ENCODE measurements at places on chromosomes 1 and 21. TPM values are rescaled to one million over a fixed set of nuclear protein-coding genes. Genes with fewer than 3 reads are reported as not detected.

The TMEM54 gene
- total RNA-seq: 36.1 TPM

- no peak for DNase-seq
Measured at GRCh38 chr1:31531177-31531999, 44.9 kb upstream of the TINAGL1 start.

DNA sequence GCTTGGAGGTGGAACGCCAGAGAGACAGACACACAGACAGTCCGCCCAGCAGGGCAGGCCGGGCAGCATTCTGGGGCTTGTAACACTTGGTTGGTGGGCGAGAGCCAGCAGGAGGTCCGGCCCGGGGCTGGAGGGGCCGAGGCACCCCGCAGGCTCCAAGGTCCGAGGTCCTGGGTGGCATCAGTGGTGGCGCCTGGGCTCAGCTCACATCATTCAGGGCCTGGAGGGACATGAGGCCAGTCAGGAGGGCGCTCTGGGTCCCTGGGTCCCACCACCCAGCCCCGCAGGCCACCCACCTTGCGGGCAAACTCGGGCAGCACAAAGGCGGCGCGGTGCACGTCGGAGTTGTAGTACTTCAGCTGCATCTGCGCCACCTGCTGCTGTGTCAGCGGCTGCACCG is 5.2 kb downstream of the SRM start:
- DNase-seq: no peak

The FAM177B gene
- not detected for total RNA-seq

DNA sequence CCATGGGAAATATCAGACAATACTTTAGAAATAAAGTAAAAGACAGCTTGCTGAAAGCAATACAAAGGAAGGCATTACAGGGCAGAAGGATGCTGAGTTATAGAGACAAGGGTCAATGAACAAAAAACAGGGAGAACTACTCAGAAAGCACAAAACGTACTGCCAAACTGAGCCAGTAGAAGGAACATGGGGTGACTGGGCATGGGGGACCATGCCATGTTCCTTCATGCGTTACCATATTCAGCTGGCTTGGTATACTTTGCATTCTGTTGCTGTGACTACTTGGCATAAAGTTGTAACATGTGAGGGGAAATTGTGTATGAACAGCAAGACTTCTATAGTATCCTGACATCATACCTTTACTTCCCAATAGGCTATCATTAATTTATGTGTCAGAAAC is 358.6 kb upstream of the LYPLAL1 start:
- DNase-seq: no peak

- DNase-seq: peak; percentile 52
Measured at GRCh38 chr1:43271186-43272118, 1.7 kb downstream of the TMEM125 start.

The TFAP2E gene
- total RNA-seq: 6.4 TPM

The CPLANE2 gene
- total RNA-seq: 1.2 TPM

DNA sequence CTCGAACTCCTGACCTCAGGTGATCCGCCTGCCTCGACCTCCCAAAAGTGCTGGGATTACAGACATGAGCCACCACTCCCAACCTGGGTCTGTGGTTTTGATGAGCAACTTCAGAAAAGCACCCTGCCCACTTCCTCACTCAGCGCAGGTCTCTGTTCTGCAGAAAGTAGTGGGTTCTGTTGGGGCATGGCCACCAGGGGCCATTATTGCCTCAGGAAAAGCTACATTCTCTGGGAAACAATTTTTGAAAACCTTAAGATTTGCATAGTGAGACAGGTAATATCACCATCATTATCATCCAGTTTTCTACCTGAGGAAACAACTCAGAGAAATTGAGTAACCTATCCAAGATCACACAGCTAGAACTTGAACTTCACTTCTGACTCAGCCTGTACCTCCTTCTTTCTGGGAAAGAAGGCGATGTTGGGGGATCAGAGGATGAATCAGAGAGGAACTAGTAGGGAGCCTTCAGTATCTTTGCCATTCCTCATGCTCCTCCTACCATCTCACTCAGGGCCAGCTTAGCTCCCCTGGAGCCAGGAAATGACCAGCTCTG is 7.1 kb upstream of the NES start:
- DNase-seq: no peak

GRCh38 chr1:23273450-23274133 is 56.3 kb upstream of the HTR1D start:
- DNase-seq: no peak

DNA sequence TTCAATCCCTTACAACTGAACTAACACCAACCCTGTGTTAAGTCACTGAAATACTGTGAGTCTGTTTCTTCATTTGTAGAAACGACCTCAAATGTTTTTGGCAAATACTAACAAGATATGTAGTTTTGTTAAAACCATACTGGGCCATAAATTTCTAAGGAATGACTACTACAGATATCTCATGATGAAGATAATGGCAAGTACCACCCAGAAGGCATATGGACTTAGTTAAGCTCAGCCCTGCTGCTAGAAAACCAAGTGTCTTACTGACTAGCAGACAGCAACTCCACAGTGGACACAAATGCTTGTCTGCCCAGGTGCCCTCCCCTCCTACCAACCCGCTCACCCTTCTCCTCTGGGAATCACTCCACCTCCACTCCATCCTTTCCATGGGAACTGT is 44.5 kb upstream of the BMP8B start:
- DNase-seq: no peak

The TTC4 gene
- total RNA-seq: 12.8 TPM

DNA sequence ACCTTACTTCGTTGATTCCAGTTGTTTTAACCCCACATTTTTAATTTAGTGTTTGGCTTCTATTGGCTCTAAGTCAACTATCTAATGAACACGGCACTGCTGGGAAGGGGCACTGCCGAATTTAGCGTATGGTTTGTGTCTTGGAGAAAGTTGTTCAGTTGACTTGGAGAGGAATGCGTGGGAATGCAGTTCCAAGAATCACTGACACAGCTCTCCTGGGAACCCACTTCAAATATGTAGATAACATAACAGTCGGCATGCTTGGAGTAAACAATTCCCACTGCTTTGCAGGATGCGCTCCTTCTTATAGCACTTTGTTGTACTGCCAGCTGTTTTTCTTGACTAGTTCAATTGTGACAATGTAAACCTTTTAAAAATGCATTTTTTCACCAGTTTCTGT is 104.3 kb downstream of the RYR2 start:
- DNase-seq: no peak

GRCh38 chr1:85378534-85378933 is 86.4 kb downstream of the DDAH1 start:
- DNase-seq: no peak

The ESPN gene
- total RNA-seq: 77.1 TPM

GRCh38 chr1:47608296-47608875 is 170.5 kb downstream of the FOXD2 start:
- peak; percentile 77 for DNase-seq

GRCh38 chr1:154467434-154468102 is 34.5 kb upstream of the TDRD10 start:
- DNase-seq: no peak

The TMEM125 gene
- total RNA-seq: 1.2 TPM

The SMIM34 gene
- not detected for total RNA-seq

- DNase-seq: no peak
Measured at GRCh38 chr1:37094302-37094701, 60.0 kb upstream of the GRIK3 start.

- DNase-seq: no peak
Measured at GRCh38 chr1:82441402-82441801, 640.7 kb downstream of the ADGRL2 start.

- no peak for DNase-seq
Measured at GRCh38 chr1:24743404-24744211, 1.6 kb upstream of the CLIC4 start.

The FMO4 gene
- 0.98 TPM for total RNA-seq

The RNASEL gene
- 5.4 TPM for total RNA-seq

DNA sequence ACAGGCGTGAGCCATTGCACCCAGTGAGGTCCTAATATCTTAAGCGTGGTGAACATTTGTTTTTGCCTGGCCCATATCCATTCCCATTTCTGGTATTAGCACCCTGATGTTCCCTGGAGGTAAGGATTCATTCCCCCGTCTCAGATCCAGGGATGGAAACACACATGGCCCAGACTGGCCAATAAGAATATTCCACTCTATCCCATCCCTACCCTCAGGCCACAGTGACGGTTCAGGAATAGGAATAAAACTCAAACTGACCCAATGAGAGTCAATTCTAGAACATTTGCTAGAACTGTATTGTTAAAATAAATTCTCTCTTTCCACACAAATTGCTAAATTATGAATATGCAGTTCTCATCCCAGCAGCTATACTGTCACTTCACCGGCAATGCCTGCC is 76.1 kb downstream of the PIK3R3 start:
- no peak for DNase-seq

The RORC gene
- total RNA-seq: 8.1 TPM

DNA sequence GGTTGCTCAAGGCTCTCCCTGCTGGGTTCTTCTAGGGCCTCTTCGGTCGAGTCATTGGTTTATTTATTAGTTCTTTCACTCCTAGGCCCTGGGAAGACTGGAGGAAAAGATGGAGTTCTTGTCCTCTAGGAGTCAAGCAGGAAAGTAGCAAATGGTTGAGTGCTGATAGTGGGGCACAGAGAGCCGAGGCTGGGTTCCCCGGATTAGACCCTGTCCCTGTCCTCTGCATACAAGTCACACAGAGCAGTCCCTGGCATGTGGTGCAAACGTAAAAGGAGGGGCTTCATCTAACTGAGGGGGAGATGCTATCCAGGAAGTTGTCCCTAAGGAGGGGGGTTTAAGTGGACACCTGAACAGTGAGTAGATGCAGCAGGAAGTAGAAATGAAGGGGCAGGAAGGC is 19.2 kb upstream of the KCNE2 start:
- no peak for DNase-seq

The S100A6 gene
- 562 TPM for total RNA-seq

GRCh38 chr1:184164536-184164935 is 113.0 kb downstream of the TSEN15 start:
- DNase-seq: no peak

DNA sequence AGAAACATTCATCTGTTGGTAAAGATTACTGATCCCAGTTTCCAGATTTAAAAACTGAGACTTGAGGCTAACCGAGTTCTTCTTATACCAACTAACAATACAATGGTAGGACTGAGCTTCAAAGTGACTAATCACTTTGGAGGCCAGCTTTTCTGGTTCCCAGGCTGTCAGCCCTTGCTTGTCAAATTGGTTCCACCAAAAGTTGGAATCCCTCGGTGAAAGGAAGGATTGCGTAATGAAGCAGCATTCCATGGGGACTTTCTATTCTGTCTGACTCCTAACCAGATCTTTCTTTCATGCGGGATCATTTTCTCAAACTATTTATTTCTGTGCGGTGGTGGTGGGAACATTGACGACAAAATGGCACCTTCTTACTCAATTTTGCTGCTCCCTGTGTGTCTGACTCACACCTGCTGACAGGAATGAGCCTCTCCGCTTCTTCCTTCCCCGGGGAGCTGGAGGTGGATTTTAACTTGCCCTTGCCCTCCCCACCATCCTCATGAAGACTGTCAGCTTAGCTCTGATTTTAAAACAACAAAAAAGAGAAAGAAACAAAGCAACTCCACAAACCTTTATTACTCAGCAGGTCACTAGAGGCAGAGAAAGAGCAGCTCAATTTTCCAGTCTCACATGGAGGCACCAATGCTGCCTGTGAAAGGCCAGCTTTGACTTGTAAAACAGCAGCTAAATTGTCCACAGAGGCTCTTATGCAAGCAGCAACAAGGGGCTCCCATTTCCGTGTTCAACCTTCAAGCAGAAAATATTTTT is 32.9 kb upstream of the RASAL2 start:
- no peak for DNase-seq

The NBPF20 gene
- total RNA-seq: 1.7 TPM

The CNTN2 gene
- total RNA-seq: 7.4 TPM

DNA sequence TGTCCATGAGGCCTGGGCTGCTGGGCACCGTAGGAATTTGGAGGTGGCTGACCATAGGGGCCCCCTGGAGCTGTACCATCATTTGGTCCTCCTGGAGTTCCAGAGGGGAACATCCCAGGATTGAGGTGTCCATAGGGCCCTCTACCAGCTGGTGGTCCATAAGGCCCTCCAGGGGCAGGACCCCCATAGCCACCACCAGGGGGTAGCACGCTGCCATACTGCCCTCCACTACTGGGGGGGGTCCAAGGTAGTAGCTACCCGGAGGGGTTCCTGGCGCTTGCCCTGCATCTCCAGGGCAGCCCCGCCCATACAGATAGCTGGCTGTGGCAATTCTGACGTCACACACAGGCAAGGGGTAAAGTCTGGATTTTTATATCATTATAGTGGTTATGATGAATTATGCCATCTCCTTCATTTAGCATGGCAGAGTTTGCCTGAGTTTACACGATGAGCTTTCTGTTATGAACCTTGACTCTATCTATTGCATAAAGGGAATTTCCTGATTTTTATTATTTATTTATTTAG is 13.2 kb downstream of the MDM4 start:
- DNase-seq: no peak

GRCh38 chr1:97136996-97137395 is 415.4 kb downstream of the PTBP2 start:
- no peak for DNase-seq

- no peak for DNase-seq
Measured at GRCh38 chr21:28738882-28739281, 253.8 kb downstream of the LTN1 start.

The ZNF695 gene
- 0.49 TPM for total RNA-seq

The CDKN2C gene
- 22.8 TPM for total RNA-seq

DNA sequence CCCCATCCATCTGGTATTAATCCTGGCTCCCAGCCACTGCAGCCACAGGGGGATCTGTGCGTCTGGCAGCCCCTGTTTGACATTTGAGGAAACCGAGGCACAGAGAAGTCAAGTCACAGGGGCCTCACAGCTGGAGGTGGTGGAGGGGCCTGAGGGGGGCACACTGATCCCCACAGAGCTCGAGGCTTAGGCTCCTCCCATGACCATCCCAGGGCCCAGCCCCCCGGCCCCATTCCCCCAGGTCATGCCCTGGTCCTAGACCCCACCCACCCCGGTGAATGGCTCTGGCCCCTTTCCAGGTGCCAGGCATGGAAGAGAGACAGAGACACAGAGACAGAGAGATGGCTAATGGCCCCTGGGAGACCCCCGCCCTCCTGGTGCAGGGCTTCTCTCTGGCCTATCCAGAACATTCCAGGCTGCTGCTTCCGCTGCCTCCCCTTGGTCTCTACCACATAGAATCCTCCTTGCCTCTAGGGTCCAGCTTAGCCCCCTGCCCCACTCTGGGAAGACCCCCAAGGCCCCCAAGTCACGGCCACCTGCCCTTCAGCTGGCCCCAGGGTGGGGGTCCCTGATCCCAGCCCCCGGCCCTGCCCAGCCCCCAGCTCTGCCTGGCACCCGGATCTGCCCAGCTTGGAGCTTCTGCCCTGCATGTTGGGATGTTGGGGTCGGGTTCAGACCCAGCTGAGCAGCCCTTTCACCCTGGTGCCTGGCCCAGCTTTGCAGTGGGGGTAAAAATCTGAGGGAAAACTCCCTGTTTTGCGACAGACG is 29.2 kb upstream of the LRRC3 start:
- no peak for DNase-seq

The FCAMR gene
- total RNA-seq: not detected

- no peak for DNase-seq
Measured at GRCh38 chr21:18249672-18250071, 5.0 kb downstream of the CHODL start.

DNA sequence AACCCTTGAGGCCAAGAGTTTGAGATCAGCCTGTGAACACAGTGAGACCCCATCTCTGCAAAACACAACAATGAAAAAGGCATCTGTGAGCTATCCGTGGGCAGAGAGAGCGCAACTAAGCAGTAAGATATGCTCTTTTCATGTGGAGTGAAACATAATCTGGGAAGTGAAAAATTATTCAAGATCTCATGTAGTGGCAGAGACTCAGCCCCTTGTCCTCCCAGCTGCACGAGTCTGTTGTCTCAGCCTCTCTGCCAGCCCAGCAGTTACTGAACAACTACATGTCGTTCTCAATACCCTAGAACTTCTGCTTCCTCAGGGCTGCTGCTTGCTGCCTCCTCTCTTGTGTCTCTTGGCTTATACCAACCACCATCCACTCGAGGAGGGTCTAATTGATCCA is 61.3 kb upstream of the WDR26 start:
- DNase-seq: no peak
